GM23338 (cell line): ENCODE measurements at places on chromosomes 3 and 15. TPM values are rescaled to one million over a fixed set of nuclear protein-coding genes. Genes with fewer than 3 reads are reported as not detected.
A peak's percentile ranks its signal among the peaks of the same experiment; 100 is the strongest.

DNA sequence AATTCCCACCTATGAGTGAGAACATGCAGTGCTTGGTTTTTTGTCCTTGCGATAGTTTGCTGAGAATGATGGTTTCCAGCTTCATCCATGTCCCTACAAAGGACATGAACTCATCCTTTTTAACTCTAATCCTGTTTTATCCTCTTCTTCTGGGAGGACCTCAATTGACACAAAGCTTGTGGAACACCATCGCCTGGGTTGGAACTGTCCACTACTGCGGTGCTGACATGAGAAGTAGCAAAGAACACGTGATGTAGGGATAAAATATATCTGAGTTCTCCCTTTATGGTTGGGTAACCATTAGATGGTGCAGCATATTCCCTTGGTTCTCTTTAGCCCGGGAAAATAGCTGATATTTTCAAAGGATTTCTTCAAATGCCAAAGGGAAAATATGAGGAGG lies 105.3 kb upstream of the TOPAZ1 start:
- DNase-seq = peak; percentile 46

Gene SEC11A
- polyA plus RNA-seq = 238 and 257 TPM in 2 replicates

- DNase-seq = no peak
Observed at GRCh38 chr3:125443923-125444322, 68.8 kb upstream of the ZNF148 start.

- peak; percentile 26 for DNase-seq
Observed at GRCh38 chr3:82461049-82461889, 699.8 kb upstream of the GBE1 start.

GRCh38 chr3:64687086-64687780 lies 567 bp downstream of the ADAMTS9 start:
- no peak for DNase-seq

Gene GOLGA8S
- polyA plus RNA-seq = 0.05 TPM in 1 of 2 replicates, not detected in the other

GRCh38 chr3:179895330-179895729 lies 141.4 kb downstream of the PEX5L start:
- no peak for DNase-seq

Gene WNT5A
- 0.53 and 0.82 TPM in 2 replicates for polyA plus RNA-seq

DNA sequence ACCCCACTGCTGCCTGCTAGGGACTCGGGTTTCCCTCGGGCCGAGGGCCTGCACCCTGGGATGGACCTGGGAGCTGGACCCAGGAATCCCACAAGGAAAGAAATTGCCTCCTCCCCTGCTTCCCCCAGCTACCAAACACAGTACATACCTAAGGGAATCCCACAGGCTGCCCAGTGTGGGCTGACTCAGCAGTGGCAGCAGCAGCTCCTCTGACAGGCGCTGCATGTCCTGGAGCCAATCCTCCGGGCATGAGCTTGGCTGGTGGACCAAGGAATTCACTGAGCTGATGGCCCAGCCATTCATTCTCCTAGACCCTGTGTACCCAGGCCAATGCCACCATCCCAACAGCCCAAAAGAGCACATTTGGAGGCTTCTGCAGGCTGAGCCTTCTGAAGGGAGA lies 9.5 kb upstream of the LTK start:
- no peak for DNase-seq

Gene STAB1
- polyA plus RNA-seq = 1.1 and 1.9 TPM in 2 replicates

DNA sequence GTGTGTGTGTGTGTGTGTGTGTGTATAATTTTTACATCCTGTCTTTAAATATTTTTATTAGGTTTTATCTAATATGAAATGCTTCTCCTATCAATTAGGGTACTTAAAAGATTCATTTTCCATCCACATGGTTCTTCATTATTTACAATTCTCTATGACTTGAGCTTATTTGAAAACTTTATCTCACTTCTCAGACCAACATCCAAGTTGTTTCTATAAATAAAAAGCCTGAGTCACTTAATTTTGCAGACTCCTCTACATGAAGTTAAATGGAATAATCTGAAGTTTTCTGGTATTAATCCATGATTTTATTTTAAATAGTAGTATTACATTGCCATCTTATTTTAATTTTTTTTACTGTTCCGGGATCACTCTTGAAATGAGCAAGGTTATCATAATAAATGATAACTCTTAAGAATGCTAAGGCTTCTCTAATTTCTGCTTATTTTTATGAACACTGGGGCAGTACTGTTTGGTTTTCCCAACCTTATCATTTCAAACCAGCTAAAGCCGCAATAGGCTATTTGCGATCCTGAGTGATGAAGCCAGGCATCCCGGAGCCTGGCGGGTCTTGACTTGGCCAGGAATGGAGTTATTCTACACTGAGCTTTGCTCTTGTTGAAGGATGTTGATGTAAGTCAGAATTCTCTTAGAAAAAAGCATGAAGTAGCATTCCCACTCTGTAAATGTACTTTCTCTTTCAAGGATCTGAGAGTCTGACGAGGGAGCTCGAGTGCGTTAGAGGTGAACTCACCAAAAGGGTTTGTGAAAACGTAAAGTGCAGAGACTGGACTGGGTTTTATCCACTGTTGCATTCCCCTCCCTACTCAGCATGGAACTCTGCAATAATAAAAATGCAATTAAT lies 220.2 kb upstream of the LRTM1 start:
- no peak for DNase-seq

Gene CD200R1
- polyA plus RNA-seq = 0.18 and 0.35 TPM in 2 replicates

DNA sequence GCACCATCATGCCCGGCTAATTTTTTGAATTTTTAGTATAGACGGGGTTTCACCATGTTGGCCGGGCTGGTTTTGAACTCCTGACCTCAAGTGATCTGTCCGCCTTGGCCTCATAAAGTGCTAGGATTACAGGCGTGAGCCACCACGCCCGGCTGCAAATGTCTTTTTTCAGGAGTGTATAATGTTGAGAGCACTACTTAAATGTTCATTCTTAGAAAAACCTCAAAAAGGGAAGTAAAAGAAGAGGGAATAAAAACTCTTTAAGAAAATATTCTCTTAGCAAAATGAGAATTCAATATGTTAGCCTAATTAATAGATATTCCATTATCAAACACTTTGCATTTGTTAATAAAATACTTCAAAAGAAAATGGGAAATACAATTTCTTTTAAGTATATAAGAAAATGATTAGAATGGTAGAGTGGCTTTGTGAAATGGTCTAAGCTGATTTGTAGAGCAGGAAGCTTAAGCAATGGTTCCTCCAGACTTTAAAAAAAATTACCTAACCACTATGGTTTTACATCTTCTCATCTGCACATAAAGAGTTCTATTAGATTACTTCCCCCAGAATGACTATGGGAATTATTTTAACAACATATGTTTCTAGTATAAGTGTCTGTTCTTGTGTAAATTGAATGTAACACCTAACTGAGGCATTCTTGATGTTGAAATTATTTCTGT lies 226.7 kb upstream of the ALCAM start:
- DNase-seq = no peak

Gene SEMA5B
- polyA plus RNA-seq = 8.0 and 11.0 TPM in 2 replicates

DNA sequence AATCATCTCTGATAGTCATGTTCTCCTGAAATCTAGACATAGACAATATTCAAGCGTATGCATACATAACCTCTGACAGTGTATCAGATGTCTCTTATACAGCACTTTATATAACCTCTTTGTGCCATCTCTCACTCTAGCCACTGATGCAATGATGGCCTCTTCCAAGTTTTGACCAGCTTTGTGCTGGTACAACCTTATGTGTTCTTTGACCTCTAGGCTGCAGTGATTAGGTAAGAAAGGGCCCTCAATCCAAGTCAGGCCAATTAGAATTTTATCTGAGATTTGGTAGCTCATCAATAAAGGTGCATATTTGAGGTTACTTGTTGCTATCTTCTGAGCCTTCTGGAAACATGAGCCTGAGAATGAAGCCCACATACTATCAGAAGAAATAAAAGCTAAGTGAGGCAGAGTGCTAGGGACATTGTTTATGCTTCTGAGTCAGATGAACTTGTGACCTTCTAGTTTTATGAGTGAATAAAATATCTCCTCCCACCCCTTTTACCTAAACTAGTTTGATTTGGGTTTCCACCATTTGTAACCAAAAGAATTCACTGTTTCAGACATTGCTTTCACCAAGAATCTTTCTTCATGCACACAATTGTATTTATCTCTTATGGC lies 283.2 kb upstream of the SUCLG2 start:
- no peak for DNase-seq

DNA sequence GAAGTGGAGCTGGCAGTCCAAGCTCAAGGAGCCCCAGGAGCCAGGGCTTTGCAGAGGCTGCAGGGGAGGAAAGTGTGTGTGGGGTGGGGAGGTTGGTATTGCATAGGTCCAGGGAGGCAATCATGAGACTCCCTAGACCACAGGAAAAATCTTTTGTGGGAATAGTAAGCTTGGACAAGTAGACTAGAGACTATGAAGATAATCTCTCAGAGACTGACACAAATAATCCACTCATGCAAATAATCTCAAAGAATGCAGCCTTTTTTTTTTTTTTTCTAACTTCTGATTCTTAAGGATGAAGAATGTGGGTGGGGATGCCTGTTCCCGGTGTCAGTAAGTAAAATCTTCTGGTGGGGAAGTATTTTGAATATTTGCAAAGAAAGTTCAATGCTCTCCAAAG lies 113.7 kb downstream of the GREM1 start:
- DNase-seq = no peak

GRCh38 chr3:45547764-45548680 lies 46.5 kb upstream of the LIMD1 start:
- no peak for DNase-seq

- peak; percentile 57 for DNase-seq
Observed at GRCh38 chr3:132395126-132395525, 22.2 kb upstream of the DNAJC13 start.

- no peak for DNase-seq
Observed at GRCh38 chr3:14137004-14137403, 12.2 kb downstream of the TMEM43 start.

DNA sequence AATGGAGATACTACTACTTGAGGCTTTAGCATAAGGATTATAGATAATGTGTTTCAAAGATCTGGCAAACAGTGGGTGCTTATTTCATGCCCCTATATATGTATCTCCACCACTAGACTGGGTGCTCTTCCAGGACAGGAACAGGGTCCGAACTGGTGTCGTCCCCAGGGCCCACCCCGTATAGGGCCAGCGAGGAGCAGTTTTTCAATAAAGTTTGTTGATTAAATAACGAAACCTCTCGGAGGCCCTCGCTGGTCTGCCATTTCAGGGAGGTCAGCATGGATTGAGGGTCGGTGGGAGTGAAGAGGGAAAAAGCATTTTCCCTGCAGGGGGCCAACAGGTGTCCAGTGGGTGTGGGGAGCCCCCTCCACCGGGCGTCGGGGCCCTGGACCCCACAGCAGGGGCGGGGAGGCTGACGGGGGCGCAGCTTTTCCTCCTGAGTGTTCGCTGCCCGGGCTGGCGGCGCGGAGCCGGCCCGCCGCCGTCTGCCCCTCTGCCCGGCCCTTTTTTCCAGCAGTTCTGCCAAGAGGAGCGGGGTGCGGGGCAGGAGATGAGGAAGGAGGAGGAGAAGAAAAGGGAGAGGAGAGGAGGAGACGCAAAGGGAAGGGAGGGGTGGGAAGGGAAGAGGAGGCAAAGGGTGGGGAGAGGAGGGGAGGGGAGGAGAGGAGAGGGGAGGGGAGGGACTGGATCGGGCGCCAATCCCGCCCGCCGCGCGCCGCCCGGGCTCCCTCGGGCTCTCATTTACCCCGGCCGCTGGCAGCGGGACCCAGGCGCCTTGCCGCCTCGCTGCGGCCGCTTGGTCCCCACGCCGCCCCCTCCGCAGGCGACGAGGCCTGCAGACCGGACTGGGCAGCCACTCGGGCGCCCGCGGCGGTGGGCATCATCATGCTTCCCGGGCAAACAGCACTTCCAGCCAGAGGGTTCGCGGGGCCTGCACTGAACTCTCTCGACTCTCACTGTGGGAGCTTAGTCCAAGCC lies 66.3 kb downstream of the ISG20 start:
- DNase-seq = peak; percentile 71

DNA sequence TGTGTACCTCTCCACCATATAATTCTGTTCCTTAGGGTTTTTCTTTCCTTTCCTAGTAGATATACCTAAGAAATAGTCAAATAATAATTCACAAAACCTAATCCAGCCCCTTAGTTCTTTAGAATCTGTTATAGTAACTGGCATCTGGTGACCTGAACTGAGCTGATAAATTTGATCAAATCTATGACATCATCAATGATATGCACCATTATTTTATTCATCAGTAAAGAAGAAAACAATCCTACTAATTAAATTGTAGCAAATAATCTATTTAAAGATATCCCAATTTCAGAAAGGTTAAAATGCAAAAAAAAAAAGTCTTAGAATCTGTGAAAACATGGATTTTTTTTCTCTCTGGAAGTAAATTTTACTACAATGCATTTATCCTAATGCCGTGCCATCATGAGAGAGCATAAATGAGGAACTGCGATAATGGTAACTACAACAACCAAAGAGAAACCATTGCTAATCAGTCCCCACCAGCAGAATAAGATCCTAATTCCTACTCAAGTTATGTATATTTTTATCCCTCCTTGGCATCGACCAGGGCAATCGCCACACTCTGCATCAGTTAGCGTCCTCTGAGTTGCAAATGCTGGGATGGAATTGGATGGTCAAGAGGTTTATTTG lies 6.6 kb upstream of the MNS1 start:
- no peak for DNase-seq

DNA sequence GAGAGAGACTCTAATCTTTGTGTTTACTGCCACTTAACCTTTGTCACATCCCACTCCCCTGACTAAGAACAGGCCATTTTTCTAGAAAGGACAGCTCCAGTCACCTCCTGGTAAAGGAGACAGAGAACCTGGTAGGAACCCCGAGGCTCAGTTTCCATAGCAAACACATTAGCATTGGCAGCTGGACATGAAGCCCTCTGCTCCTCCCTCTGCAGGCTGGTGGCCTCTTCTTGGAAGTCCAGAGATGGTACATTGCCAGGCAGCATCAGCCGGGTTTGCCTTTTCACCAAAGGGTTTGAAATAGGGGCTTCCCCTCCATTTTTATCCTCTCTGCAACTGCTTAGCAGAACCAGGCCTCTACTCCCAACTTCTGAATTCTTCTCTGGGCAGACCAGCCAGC lies 213.4 kb upstream of the SEMA6D start:
- DNase-seq = no peak
